Spleen (tissue), 13 donors: ENCODE measurements at places on chromosomes 3 and 15.

DNA sequence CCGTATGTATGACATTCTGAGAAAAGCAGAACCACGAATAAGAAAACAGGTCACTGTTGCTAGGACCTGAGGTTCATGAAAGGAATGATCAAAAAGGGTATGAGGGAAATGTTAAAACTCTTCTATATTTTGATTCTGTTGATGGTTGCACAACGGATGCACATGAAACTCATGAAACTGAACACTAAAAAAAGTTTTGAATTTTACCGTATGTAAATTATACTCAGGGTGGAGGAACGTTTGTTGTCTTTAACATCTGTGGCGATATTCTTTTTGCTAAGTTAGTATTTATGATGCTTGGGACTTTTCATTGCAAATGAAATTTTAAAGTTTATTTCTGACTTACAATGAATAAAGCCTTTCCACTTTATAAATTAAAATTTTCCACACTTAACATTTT lies 55.4 kb downstream of the STAG1 start:
- peaks cover 31% of the 10 kb centered on the region for H3K4me1 ChIP-seq
- H3K27me3 ChIP-seq = no peaks in the 10 kb centered on the region
- H3K36me3 ChIP-seq = no peaks in the 10 kb centered on the region
- no peak overlapping the region for H3K27ac ChIP-seq
- H3K4me3 ChIP-seq = no peak overlapping the region

DNA sequence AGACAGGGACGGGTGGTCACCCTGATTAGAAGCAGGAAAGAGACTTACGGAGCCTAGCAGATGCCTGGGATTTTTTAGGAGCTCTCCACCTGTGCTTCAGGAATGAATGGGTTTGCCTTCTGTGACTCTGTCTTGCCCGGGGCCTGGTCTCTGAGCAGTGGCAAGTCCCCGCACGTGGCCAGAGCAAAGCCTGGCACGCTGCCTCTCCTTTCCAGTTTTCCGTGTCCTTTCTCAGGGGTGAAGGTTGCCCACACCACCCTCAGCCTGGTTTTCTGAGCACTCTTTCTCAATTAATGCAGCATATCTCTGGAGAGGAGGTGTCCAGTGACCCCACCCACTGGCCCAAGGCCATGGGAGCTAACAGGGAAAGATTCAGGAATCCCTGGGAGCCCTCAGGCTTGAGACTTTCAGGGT lies 14.5 kb upstream of the CHST14 start:
- H3K27ac ChIP-seq = peak overlapping the region; percentile 13
- no peaks in the 10 kb centered on the region for H3K27me3 ChIP-seq
- no peak overlapping the region for H3K4me3 ChIP-seq
- DNase-seq = no peak
- H3K36me3 ChIP-seq = no peaks in the 10 kb centered on the region
- peaks cover 60% of the 10 kb centered on the region for H3K4me1 ChIP-seq

- H3K36me3 ChIP-seq = no peaks in the 10 kb centered on the region
- no peaks in the 10 kb centered on the region for H3K4me1 ChIP-seq
- no peak overlapping the region for H3K4me3 ChIP-seq
- DNase-seq = no peak
- H3K27me3 ChIP-seq = no peaks in the 10 kb centered on the region
Observed at GRCh38 chr3:167032267-167032876, 347.7 kb downstream of the ZBBX start.

DNA sequence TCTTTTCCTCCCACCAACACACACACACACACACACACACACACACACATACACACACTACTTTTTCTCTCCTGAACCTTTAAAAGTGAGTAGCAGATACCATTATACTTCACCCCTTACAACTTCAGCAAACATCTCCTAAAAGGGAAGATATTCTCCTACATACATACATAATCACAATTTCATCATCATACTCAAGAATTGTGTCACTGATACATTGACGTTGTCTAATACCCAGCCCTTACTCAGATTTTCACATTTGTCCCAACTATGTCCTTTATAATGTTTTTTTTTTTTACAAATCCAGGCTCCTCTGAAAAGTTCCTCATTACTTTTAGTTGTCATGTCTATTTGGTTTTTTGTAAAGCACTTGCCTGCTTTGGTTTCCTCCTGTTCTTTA lies 18.5 kb downstream of the ABHD6 start:
- H3K4me3 ChIP-seq = no peak overlapping the region
- no peaks in the 10 kb centered on the region for H3K27me3 ChIP-seq
- no peak overlapping the region for H3K27ac ChIP-seq
- H3K36me3 ChIP-seq = peaks cover 92% of the 10 kb centered on the region

DNA sequence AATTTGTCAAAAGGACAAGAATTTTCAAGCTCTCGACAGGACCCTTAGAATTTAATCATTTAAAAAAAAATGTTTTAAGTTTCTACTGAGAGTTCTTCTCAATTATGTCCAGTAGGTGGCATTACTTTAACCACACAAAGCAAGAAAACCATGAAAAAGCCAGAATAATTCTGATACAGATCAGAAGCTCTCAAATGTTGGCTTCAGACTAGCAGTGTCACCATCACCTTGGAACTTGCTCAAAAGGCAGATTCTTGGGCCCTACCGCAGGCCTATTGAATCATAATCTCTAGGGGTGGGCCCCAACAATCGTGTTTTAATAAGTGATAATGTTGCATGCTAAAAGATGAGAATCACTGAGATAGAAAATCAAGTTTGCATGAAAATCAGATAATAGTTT lies 99.5 kb upstream of the KCNMB2 start:
- H3K36me3 ChIP-seq = no peaks in the 10 kb centered on the region
- H3K27me3 ChIP-seq = no peaks in the 10 kb centered on the region
- DNase-seq = no peak
- H3K4me1 ChIP-seq = no peaks in the 10 kb centered on the region
- H3K27ac ChIP-seq = no peak overlapping the region
- H3K4me3 ChIP-seq = no peak overlapping the region

GRCh38 chr3:195705081-195705991 lies 15.4 kb upstream of the MUC20 start:
- no peak overlapping the region for H3K4me3 ChIP-seq
- H3K27ac ChIP-seq = no peak overlapping the region
- no peaks in the 10 kb centered on the region for H3K27me3 ChIP-seq
- peaks cover 23% of the 10 kb centered on the region for H3K36me3 ChIP-seq
- DNase-seq = no peak

DNA sequence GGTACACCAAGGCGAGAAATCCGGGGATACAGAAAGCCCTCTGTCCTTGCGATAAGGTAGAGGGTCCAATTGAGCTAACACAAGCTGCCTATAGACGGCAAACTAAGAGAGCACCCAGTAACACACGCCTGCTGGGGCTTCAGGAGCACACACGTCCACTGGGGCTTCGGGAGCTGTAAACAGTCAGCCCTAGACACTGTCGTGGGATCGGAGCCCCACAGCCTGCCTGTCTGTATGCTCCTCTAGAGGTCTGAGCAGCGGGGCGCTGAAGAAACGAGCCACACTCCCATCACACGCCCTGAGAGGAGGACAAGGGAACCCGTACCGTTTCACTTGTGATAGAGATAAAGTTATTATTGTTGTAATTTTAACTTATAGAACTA lies 486 bp downstream of the SAMMSON start:
- no peak for DNase-seq
- no peak overlapping the region for H3K27ac ChIP-seq
- H3K27me3 ChIP-seq = no peaks in the 10 kb centered on the region
